Adipocyte (in vitro differentiated cells): ENCODE measurements at places on chromosomes 7 and 10.

GRCh38 chr7:110839866-110840265 is 251.1 kb upstream of the LRRN3 start:
- peak; percentile 54 for DNase-seq

GRCh38 chr7:117669818-117670217 is 190.0 kb downstream of the CFTR start:
- DNase-seq = no peak

- DNase-seq = peak; percentile 2
Observed at GRCh38 chr7:31695859-31696614, 9.0 kb downstream of the PPP1R17 start.

DNA sequence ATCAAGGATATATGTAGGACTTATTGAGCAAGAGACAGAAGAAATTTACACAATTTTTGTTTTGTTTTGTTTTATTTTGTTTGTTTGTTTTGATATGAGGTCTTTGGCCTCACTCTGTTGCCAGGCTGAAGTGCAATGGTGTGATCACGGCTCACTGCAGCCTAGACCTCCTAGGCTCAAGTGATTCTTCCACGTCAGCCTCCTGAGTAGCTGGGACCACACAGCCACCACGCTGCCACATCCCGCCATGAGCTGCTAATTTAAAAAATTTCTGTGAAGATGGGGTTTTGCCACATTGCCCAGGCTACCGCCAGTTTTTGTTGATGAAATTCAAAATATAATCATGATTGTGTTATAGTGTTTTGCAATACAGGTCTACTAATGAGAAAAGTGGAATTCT is 54.9 kb downstream of the ZNF487 start:
- no peak for DNase-seq

DNA sequence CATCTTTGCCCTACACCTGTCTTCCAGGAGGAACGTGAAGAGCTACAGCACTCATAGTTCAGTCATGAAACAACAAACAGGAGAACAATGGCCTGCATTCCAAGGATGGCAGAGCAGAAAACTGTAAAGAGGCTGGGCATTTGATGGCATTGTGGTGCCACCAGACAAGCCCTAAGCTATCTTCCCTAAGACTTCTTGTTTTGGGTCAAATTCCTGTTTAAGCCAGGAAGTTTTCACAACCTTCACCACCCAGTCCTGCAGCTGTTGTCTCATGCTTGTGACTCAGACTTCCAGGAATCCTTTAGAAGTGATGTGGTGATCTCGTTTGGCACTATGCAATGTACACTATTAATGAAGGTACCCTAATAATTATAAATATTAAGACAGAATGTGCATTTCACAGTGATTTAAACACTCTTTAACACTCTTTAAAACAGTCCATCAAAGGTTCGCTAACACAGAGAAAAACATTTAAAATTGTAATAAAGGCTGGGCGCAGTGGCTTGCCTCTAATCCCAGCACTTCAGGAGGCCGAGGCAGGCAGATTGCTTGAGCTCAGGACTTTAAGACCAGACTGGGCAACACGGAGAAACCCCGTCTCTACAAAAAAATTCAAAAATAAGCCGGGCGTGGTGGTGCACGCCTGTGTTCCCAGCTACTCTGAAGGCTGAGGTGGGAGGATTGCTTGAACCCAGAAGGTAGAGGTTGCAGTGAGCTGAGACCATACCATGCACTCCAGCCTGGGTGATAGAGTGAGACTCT is 2.7 kb upstream of the HERPUD2 start:
- DNase-seq = peak; percentile 61

GRCh38 chr10:75852851-75853484 is 421.5 kb downstream of the LRMDA start:
- peak; percentile 1 for DNase-seq

GRCh38 chr10:91150631-91151030 is 69.8 kb upstream of the PCGF5 start:
- no peak for DNase-seq

DNA sequence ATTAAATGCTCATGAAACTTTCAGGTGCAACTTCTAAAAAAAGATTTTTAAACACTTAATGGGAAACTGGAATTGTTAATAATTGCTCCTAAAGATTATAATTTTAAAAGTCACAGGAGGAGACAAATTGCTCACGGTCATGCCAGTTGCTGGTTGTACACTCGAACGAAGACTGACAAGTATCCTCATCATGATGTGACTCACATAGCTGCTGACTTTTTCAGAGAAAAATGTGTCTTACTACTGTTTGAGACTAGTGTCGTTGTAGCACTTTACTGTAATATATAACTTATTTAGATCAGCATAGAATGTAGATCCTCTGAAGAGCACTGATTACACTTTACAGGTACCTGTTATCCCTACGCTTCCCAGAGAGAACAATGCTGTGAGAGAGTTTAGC is 79.3 kb downstream of the ITGB8 start:
- no peak for DNase-seq

- DNase-seq = no peak
Observed at GRCh38 chr7:157480371-157481050, 143.7 kb downstream of the DNAJB6 start.

- no peak for DNase-seq
Observed at GRCh38 chr10:26156019-26156418, 60.6 kb upstream of the GAD2 start.

GRCh38 chr10:123031124-123031523 is 22.3 kb downstream of the ACADSB start:
- DNase-seq = no peak

GRCh38 chr7:55449992-55450535 is 84.9 kb downstream of the LANCL2 start:
- no peak for DNase-seq

GRCh38 chr10:24721229-24722106 is 2.2 kb downstream of the ARHGAP21 start:
- peak; percentile 58 for DNase-seq

- DNase-seq = no peak
Observed at GRCh38 chr7:155189590-155189989, 108.1 kb upstream of the INSIG1 start.

GRCh38 chr7:33757563-33758165 is 147.7 kb upstream of the BMPER start:
- peak; percentile 64 for DNase-seq

DNA sequence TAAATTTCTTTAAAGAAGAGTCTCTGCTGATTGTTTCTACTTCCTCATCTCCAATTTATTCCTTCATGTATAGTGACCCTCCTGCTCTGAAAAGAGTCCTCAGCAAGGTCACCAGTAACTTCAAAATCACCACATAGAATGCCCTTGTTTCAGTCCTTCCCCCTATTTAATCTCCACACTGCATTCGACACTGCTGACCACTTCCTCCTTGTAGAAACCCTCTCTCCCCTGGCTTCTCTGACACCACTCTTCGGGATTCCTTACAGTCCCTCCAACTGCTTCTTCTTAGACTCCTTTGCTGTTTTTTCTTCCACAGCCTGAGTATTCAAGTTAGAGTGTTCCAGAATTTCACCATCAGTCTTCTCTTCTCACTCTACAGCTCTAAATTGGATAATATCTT is 89.5 kb downstream of the VPS41 start:
- no peak for DNase-seq

- no peak for DNase-seq
Observed at GRCh38 chr7:782718-783449, 49.4 kb upstream of the SUN1 start.

DNA sequence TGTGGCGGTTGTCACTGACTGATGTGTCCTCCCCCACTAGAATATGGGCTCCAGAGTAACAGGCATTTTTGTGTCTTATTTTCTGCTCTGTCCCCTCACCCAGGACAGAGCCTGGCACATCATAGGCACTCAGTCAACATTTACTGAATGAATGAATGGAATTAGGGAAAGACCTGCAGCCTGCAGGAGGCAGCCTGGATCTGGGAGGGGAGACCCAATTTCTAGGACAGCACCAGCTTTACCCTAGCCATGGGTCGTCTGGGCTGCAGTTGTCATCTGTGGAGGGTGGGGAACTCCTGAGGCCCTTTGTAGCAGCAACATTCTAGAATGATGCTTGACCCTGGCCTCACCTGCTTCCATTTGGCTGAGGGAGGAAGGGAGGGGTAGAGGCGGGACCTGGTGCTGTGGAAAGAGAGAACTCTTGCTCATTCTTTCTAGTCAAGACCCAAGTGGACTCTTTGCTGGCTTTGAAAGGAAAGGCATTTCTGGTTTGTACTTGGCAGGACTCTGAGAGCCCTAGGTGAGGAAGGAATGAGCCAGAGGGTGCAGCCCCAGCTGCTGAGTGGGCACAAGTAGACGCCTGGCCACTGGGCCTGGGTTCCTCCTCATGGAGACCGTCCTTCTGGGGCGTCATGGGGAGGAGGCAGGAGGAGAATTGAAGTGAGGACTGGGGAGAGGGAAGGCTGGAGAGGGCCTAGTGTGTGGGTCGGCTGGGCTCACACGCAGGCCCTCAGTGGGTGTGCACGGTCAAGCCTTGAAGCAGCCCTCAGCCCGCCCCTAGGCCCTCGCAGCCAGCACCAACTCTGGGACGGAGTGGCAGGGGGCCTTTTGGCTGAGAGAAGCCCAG is 8.9 kb downstream of the FGF8 start:
- no peak for DNase-seq

DNA sequence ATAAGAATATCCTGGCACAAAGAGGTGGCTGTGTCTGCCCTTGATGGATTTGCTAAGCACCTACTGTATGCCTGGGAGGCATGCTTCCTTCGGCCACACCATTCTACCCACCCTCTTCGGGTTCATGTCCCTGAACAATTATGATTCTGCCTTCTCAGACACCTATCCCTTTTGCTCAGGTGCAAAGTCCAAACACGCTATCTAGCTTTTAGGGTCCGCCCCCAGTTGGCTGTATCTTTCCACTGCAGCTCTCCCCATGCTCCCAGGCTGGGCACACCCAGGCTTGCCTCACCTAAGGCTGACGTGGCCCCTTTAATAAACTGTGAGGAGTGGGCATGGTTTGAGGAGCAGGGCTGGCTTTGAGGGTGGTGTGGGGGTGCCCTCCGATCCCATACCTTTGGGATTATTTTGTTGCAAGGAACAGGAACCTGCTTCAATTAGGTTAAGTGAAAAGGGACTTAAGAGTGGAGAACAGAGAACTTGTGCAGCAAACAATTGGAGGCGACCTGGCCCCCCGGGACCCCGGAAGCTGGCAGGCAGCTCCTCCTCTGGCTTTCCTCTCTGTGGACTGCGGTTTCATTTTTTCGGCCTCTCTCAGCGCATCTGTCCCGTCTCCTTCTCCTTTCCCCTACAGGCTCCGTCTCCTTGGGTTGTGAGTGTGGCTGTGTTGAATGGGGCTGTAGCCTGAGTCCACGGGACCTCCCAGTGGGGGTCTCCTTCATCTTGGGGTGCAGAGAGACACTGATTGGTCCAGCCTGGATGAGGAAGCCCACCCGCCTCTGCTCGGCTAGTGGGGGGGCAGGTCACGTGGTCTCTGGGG is 3.8 kb downstream of the CLIP2 start:
- no peak for DNase-seq

DNA sequence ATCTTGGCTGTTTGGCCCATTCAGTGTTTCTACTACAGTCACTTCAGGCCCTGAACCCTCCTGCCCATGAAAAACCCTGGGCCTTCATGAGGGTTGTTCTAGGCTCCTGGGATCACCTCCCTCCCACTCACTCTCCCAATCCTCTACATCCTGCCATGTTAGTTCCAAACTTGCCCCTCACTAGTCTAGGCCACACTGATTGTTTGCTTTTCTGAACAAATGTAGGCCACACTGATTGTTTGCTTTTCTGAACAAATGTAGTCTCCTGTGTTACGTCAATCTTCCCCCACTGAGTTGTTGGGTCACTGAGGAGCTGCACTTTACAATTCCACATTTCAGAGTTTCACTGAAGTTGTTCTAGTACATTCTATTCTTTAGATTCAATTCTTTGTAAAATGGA is 5.3 kb upstream of the ALDH18A1 start:
- DNase-seq = no peak
